ENCODE measurements at places on chromosomes 13 and 19.
A peak's percentile ranks its signal among the peaks of the same experiment; 100 is the strongest.

DNA sequence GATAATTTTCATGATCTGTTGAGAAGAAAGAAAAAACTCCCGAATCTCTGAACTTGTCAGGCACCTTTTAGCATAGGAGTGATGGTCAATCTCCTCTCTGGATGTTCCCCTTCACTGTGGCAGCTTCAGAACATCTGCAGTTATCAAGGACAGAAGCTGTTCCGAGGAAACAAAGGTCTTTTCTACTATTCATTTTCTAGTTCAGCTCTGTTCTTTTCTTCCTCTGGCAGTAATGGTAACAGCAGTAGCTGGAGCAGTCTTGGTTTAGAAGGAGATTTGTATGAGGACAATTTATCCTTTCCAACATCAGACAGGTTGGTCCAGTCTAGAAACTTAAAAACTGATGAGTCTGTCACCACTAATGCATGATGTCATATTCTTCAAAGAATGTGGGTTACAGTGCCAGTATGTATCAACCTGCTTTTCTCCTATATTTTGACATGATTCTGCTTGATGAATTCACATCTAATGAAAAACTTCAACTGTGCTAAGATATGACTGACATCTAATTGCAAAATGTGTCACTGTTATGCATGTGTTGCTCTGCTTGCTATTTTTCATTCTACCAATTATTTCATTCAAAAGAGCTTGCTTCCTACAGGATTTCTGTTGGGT, 41.0 kb downstream of the AKAP11 start:
- no peak for DNase-seq

DNA sequence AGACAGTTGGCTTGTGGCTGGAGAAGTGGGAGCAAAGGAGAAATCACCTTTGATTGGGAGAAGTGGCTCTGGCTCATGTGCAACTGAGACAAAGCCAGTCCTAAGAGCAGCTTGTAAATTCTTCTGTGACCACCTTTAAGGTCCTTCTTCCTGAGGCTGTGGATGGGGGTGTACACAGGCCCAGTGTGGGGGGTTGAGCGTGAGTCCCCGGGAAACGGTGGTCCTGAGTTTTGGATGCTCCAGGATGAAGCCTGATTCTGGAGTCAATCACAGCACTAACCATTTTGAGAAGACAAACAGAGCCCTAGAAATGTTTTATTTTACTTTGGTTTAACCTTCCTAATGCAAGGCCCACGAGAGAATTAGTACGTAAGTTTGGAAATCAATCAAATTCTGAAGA, 3.9 kb upstream of the CEBPA start:
- no peak for DNase-seq

- DNase-seq: no peak
Observed at GRCh38 chr13:111267784-111268183, 52.7 kb upstream of the TEX29 start.

GRCh38 chr13:52947921-52948373, 80.7 kb upstream of the OLFM4 start:
- no peak for DNase-seq

GRCh38 chr19:32878988-32879387, 9.4 kb upstream of the SLC7A9 start:
- DNase-seq: no peak

DNA sequence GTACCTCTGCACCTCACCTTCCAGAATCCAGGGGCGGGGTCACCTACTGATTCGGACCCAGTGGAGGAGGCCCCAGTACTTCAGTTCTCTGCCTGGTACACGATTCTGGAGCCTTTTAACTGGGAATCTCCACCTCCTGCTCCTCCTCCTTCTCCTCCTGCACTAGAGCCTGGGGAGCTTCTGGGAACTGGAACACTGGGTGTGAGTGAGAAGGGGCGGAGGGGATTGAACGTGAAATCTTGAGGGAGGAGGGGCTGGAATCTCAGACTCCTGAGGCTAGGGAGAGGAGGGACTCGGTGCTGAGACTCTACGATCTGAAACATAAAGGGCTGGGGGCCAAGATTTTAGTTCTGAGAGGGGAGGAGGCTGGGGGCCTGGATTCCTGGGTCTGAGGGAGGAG, at the start of gene KLK8:
Gene KLK8 (minus strand): TSS at position 90 of the 400 bp plus-strand sequence. CDS start 437 bp downstream, outside the sequence.
- DNase-seq: no peak

DNA sequence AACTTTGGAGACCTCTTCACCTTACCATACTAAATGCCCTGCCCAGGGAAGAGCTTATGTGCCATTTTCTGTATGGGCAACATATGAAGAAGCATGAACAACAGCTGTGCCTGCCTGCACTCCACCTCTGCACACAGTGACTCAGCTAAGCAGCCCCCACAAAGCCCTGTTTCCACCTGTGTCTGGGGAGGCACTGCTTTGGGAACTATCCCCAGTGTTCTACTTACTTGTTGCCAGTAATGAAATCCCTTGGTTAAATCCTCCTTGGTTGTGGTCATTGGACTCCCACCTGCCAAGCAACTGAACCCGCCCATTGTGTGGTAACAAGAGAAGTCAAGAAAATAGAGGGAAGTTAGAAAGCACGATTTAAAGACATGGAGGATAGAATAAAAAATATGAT, 84.6 kb downstream of the NALCN start:
- DNase-seq: no peak

GRCh38 chr19:50512999-50513745, 541 bp downstream of the ASPDH start:
- no peak for DNase-seq

GRCh38 chr13:95723438-95723837, 46.5 kb downstream of the DNAJC3 start:
- no peak for DNase-seq

GRCh38 chr13:90577726-90578125, 769.8 kb upstream of the MIR17HG start:
- DNase-seq: no peak

- no peak for DNase-seq
Observed at GRCh38 chr19:56218961-56219360, 16.9 kb downstream of the ZSCAN5C start.

DNA sequence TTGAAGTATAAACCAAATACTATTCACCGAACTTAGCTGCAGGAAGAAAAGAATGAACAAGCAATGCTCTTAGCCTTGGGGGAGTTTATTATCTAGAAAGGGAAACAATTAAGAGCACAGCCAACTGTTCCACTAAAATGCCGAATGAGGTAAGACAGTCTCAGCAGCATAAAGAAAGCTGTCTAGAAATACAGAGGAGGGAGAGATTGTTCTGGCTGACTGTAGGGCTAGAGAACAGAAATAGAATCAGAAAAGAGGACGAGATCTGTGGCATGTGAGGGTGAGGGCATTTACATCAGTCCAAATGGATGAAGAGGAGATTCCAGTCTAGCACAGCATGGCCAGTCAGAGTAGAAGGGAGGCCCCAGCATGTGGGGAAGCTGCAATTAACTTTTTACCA, 56.8 kb upstream of the TNFRSF19 start:
- no peak for DNase-seq

DNA sequence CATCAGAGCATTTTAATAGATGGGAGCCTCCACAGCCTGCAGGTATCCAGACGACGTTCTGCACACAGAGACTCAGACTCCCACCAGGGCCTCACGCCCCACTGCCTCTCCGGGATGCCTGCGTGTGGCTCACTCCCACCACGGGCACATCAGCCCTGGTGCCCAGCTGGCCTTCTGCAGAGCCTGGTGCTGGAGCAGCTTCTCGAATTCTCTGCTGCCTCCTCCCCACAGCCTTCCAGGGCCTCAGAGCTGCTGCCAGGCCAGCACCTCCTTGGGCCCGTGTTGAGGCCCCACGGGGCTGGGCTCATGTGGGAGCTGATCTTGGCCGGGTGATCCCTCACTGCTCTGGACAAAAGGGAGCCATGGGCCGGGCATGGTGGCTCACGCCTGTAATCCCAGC, 90.9 kb downstream of the KDM4B start:
- DNase-seq: no peak

GRCh38 chr13:73995736-73996135, 138.5 kb downstream of the KLF12 start:
- no peak for DNase-seq

- peak; percentile 83 for DNase-seq
Observed at GRCh38 chr19:19540064-19540714, 2.1 kb downstream of the CILP2 start.

DNA sequence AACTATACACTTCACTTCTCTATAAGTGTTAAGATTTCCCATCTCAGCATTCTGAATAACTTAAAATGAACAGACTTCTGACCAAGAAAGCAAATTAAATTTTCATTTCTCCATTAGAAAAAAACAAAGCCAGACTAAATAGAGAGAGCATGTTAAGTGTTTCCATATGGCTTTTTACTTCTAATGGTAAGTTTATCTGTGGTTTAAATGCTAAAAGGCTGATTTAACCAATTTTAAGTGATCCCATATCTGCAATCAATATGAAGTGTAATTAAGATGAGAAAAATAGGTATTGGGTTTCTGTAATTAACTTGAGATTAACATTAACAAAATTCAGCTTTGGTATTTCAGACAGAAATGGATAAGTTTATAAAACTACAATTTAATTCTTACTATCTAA, 107.8 kb downstream of the ELF1 start:
- DNase-seq: no peak

DNA sequence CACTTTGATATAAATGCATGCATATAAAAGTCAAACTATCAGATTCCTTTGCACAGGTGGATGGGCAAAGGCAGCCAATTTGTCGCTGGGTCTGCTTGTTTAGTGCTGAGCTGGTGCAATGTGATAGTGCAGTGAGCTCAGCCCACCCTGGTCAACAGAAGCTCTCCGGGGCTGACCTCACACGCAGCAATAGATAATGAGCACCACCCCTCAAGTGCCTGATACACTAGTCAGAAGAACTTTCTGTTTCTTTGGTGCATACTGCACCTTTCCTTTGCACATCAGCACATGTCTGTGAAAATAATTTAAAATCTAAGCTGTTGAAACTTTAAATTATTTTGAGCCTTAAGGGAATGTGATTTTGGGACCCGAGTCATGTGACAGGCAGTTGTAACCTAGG, 20.2 kb downstream of the ATP8A2 start:
- DNase-seq: no peak

- no peak for DNase-seq
Observed at GRCh38 chr19:5136073-5136855, 167.4 kb downstream of the KDM4B start.

DNA sequence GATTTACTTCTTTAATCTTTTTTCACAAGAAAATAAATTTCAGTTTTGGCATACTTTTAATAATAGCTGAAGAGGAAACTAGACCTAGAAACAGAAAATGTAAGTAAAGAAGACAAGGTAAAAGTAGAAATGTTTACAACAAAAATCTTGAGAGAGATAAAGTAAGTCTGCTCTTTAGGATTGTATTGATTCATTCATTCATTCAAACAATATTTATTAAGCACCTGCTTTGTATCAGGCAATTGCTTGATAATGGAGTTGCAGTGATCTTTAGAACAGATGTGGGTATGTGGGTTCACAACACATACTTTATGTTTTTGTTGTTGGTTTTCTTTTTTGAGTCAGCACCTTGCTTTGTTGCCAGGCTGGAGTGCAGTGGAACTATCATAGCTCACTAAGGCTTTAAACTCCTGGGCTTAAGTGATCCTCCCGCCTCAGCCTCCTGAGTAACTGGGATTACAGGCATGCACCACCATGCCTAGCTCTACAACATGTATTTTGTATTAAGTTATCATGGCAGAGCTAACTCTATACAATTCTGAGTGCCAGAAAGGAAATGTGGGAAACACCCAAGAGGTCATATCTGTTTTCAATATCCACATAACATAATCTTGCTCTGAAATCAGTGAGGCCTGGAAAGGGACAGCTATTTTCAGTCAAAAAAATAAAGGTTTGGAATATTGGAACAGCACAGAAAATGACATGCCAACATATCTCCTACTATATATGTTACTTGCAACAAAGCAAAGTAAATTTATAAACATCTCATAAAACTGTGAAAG, 8.8 kb upstream of the SPART start:
- no peak for DNase-seq

GRCh38 chr19:13152356-13152973, 2.3 kb downstream of the IER2 start:
- DNase-seq: no peak

GRCh38 chr13:48156466-48156865, 61.6 kb upstream of the MED4 start:
- peak; percentile 71 for DNase-seq

DNA sequence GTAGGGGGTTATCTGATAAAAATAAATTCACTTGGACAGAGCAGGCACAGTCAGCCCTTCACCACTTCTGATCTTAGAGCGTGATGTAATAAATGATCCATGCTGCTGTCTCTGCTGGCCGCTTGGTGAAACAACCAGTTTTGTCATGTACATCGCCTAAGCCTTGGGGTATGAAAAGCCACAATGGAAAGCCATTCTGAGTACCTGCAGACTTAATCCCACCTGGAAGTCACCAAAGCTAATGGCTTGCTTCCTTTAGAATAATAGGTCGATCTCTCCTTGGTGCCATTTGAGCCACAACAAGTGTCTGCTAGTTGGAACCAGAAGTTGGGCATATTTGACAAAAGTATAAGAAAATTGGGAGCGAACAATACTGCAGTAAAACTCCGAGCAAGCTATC, 1649.7 kb upstream of the SPRY2 start:
- no peak for DNase-seq

- no peak for DNase-seq
Observed at GRCh38 chr19:46461537-46461936, 9.8 kb downstream of the PNMA8A start.
